ENCODE measurements at places on chromosomes 3 and 15.

DNA sequence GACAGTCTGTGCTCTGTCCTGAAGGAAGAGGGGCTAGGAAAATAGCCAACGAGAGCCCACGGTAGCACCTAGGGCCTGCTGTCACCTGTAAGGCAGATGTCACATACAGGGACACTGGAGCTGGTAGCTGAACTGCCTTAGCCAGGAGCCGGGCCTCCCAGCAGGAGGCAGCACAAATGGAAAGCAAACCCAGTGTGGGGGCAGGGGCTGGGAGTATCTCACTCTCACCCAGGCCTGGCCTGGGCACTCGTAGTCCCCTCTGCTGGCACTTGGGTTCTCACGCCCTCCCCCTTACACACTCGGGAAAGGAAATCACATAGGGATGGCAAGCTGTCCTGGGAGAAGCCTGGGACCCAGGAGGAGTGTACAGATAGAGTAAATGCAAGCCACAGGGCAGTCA, 173.1 kb upstream of the CHRNA7 start:
- DNase-seq, result no peak

GRCh38 chr3:132522353-132522752, 74.7 kb upstream of the ACKR4 start:
- no peak for DNase-seq

- DNase-seq, result no peak
Observed at GRCh38 chr3:56365905-56366640, 102.2 kb downstream of the ERC2 start.

DNA sequence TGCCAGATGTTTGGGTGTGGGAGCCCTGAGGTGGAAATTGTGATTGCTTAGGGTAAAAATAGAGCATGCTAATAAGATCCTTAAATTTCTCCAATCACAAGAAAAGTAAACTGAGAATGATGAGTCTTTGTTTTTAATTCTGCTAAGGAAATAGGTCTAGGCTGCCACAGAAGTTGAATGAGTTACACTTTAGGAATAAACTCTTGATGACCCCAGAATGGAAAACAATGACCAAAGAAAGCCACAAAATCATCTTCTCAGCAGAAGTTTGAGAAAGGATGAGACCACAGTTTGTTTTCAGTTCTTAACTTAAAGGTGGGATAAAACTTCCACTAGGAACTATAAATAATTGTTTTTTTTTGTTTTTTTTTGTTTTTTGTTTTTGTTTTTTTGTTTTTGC, 164.6 kb upstream of the BCL6 start:
- no peak for DNase-seq

- no peak for DNase-seq
Observed at GRCh38 chr3:25021816-25022215, 406.2 kb upstream of the RARB start.

- no peak for DNase-seq
Observed at GRCh38 chr3:170220871-170221270, 1.4 kb upstream of the PRKCI start.

DNA sequence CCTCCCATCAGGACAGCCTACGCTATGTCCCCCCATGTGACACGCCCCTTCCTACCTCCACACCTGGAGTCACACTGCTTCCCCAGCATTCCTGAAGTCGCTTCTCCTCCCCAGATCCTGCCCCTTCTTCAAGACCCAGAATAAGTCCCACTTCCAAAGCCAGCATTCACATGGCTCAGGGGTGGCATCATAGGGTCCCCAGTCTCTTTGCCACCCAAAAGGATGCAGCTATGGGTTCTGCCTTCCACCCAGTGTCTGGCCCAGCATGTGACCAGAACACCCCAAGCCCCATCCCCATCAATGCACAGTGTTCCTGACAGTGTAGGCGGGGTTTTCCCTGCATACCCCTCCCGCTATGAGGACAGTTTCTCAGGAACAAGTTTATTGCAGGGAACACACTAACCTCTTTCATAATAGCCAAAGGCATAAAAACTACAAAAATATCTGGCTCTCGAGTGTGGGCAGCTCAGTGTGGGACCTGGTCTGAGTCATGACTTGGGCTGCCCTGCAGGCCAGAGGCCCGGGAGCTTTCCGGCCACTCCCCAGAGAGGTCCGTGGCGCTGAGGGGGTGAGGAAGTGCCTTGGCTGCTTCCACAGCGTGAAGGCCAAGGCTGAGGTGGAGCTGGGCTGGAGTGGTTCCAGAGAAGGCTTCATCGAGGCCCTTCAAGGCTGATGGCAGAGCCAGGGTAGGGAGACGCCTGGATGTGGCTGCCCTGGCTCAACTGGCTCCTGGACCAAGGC, 5.8 kb downstream of the ISLR start:
- no peak for DNase-seq

- no peak for DNase-seq
Observed at GRCh38 chr3:124532071-124532470, 198.2 kb upstream of the UMPS start.

- DNase-seq, result no peak
Observed at GRCh38 chr15:90413411-90414379, 25.7 kb downstream of the IQGAP1 start.

GRCh38 chr3:9230596-9230995, 18.9 kb downstream of the SRGAP3 start:
- DNase-seq, result no peak

DNA sequence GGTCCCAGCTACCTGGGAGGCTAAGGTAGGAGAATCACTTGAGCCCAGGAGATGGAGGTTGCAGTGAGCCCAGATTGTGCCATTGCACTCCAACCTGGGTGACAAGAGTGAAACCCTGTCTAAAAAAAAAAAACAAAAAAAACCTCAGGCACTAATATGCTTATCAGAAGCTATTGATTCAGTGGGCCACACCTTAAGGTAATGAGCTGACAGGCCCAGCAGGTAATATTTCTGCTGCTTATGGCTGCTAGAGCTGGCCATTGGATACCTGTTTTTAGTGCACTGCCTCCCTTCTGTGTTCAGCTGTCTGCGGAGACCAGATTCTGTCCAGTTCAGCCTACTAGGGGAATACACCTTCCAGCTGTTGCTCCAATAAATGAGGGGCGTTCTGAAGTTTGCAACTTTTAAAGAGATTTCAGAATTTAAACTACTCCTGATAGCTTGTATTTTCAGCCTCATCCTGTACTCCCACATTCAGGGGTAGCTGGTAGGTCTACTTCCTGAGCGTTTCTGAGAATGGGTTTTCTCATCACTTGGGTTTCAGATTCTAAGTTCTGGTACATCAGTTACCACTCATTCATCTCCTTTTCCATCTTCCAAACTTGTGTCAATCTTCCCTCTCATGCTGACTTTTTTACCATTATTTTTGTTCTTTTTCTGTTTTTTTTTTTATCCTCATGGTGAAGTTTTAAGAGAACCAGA, 69.0 kb downstream of the ATP11B start:
- no peak for DNase-seq

GRCh38 chr15:73962433-73962832, 29.7 kb downstream of the STOML1 start:
- DNase-seq, result no peak

DNA sequence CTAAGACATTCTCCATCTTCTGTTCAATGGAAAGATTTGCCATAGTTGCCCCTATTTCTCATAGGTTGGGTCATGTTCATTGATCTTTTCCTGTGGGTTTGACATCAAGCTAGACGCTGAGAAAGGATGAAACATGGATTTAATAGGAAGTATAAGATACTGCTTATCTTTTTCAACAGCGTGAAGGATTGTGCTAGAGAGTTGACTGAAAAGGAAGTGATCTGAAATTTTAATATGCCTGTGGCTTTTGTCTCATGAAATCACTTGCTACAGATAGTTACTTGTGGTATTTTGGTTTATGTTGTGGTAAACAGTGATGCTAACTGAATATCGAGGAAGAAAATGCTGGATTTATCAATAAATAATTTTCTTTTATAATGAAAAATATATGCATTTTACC, 442.9 kb downstream of the EDEM1 start:
- no peak for DNase-seq

- peak; percentile 90 for DNase-seq
Observed at GRCh38 chr3:130700541-130700940, 46.1 kb downstream of the PIK3R4 start.

DNA sequence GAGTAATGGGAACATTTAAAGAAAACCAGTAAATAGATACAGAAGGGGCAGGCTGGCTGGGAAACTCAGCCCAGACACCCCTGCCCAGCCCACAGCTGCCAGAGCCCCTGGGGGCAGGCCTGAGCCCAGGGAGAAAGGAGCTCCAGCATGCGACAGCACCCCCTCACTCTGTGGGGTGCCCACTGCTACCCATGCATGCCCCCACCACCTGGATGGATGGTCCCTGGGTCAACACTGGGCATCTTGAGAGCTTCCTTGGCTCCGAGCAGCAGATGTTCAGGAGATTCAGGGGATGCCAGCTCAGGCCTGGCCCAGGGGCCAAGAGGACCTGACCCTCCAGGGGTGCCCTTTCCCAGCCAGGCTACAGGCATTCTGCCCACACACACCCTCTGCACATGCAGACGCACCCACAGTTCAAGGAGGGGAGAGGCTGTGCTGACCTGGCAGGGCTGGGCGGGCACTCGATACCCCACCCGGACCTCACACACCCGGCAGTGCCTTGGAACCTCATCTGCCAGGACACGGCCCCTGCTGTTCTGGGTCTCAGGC, 31.5 kb downstream of the PTH1R start:
- no peak for DNase-seq

DNA sequence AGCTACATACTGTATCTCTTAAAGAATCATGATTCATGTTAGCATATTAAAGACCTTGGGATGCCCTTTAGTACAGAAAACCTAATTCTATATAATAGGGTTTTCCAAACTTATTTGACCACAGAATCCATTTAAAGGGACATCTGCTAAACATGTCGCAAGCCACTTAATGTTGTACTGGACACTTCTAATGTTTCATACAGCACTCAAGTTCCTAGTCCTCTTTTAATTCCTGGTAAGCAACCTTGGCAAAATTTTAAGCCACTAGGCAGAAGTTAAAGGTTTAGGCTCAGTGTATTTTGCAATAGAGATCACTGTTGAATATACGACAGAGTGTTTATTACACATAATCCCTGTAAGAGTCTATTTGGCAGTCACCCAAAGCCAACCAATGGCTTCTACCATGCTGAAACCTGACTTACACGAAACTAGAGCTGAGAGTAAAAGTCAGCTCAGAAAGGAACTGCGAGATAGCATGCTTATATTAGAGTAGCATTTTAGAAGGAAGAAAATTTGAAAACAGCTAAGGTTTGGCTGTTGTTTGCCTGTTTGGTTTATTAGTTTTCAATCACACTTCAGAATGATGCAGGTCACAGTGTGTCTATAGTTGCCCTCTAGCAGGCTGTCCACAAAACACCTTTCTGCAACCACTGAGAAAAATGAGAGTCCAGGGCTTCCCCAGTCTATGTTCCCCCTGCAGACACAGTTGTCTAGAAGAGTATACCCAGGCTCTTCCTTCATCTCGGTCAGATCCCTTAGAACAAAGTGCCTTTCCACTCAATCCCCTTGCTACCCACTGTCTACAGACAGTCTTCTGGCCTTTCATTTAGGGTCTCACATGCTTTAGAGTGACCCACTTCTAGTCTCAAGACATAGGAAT, 104.4 kb downstream of the FMN1 start:
- DNase-seq, result no peak

- DNase-seq, result no peak
Observed at GRCh38 chr15:42285034-42285433, 11.8 kb upstream of the TMEM87A start.

DNA sequence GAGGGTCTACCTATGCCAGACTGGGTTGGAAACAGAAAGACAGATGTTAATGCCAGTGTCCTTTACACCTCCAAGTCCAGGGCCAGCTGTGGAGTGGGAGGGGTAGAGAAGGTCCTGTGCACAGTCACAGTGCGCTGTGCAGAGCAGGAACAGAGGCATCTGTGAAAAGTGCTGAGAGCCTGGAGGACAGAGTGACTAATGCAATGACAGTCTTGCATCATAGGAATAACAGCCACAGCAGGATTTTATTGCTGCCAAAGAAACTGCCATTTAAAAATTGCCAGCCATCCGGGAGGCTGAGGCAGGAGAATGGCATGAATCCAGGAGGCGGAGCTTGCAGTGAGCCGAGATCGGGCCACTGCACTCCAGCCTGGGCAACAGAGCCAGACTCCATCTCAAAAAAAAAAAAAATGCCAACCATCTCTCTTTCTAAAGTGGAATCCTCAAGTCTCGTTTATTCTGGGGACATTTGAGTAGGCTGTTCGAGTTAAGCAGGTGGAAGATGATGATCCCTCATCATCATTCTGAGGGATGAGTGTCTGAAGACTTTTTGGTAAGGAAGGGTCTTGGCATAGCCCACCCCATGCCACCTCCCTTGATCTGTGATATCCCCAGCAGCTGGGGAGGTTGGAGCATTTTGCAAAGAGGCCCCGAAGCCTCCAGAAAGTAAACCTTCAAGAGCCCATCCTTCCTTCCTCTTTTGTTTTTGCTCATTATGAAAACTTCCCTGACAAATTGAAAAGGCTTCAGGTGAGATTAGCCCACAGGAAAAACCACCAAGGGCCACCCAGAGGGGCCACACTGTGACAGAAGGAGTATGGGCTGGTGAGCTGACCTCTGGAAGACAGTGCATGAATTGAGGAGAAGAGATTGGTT, 7.7 kb downstream of the CCR2 start:
- no peak for DNase-seq

GRCh38 chr3:100882571-100882984, 110.6 kb downstream of the ABI3BP start:
- DNase-seq, result no peak

DNA sequence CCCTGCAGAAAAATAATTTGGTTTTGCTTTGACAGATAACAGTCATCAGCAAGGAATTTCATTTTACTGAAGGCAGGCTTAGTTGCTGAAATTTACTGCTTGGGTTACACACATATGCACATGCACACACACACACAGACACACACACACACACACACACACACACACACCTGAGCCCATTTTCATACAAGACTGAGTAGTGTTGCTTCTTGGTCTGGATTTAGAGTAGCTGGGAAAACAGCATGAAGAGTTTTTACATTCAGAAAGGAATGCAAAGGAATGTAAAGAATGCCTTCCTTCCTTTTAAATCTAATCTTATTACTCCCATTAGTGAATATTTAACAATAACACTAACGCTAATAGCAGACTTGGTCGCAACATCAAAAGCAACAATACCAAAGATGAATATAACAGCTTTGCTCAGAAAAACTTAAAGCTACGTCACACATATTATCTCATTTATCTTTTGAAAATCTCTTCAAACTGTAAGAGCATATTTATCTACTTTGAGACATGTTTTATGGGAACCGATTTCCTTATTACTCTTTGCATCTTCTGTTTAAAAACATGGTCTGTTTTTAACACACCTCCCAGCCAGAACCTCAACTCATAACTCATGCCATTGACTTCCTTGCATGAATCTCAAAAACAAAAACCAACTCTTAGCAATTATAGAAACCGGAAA, 32.5 kb downstream of the RFTN1 start:
- no peak for DNase-seq

DNA sequence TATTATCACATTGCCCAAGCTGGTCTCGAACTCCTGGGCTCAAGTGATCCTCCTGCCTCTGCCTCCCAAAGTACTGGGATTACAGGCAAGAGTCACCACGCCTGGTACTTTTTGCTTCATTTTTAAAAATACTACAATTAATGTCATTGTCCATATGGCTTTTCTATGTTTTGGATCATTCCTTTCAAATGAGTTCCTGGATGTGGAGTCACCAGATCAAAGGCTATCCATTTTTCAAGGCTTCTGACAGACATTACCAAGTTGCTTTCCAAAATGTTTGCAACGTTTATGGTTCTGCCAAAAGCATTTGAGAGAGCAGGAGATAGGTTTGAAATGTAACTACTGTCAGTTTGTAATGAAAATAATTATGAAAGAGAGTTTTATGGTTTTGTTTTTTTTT, 34.2 kb upstream of the BCL2L10 start:
- DNase-seq, result no peak

Measured in glomerular endothelial cell (primary cell).